Heart right ventricle (tissue), 16 donors: ENCODE measurements at places on chromosomes 3 and 15.

DNA sequence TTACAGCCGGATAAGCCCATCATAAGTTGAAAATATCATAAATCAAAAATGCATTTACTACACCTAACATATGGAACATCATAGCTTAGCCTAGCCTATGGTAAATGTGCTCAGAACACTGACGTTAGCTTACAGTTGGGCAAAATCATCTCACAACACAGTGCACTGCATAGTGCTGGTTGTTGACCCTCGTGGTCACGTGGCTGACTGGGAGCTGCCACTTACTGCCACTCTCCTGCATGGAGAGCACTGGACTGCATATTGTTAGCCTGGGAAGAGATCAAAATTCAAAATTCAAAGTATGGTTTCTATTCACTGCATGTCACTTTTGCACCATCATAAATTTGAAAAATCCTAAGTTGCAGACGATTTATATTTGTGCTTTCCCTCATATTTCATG lies 94.0 kb upstream of the CACNA2D3 start:
- no peak for DNase-seq

- DNase-seq, result no peak
Measured at GRCh38 chr3:99866261-99866761, 48.6 kb downstream of the CMSS1 start.

DNA sequence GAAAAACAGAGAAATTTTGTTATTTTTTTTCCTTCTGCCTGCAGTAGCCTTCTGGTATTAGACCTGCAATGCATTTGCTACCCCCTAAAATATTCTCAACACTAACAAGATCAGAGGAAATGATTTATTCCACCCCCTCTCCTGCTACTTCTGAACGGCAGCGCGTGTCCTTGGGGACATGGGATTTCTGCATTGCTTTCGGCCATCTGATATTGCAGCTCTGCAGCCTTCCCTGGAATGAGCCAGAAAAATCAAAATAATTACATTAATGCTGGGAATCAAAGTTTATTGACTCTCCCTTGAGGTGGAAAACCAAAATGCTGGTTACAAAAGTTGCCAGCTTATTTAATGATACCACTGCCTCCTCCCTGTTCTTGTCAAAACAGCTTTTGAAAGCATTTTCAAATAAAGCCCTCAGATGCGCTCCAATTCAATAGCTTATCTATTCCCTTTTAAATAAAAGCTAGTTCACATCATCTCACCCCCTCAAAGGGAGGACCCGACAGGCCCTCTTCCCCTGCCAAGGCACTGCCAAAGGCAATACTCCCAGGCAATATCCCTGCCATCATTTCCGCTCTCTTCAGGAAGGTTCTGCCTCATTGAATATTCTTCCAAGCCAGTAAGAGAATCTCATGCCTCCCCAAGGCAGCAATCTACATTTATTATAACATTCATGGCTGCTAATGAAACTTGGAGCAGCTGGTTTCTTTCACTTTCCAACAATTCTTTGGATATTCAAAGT lies 96.6 kb downstream of the FHIT start:
- DNase-seq, result no peak

GRCh38 chr3:171157980-171158379 lies 131.5 kb upstream of the SLC2A2 start:
- DNase-seq, result no peak

- no peak for DNase-seq
Measured at GRCh38 chr15:59276225-59277178, 69.9 kb downstream of the LDHAL6B start.

DNA sequence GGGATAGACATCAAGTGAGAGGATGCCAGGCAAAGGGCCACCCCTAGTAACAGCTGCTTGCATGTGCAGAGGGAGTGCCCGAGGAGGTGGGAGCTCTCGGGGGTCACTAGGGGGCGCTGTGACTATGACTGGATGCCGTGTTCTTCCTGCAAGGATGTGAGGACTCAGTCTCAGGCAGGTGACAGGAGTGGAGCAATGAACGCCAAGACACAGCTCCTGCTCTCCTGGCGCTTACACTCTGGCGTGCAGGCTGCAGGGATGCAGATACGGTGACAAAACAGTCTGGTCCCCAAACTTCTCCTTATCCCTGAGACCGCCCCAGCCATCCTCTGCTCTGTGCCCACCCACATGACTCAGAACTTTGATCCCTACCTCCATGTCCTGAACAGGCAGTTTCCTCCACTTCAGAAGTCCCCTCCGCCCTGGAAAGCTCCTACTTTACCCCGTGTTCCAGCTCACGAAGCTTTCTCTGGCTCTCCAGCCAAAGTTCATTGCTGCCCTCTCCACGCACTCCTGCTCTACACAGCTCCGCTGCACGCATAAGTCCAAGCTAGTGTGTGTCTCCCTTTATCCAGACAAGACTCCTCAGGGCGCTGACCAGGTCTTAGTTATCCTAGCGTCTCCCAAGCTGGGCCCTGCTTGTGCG lies 14.7 kb downstream of the RHOV start:
- DNase-seq, result peak; percentile 61

GRCh38 chr3:50639055-50639494 lies 22.1 kb downstream of the MAPKAPK3 start:
- no peak for DNase-seq

- DNase-seq, result no peak
Measured at GRCh38 chr3:170641510-170642236, 55.8 kb upstream of the SLC7A14 start.

- no peak for DNase-seq
Measured at GRCh38 chr3:82088749-82089148, 327.3 kb upstream of the GBE1 start.

- no peak for DNase-seq
Measured at GRCh38 chr3:132615881-132616280, 18.8 kb downstream of the ACKR4 start.

- no peak for DNase-seq
Measured at GRCh38 chr15:84552896-84553295, 47.9 kb upstream of the ZSCAN2 start.

DNA sequence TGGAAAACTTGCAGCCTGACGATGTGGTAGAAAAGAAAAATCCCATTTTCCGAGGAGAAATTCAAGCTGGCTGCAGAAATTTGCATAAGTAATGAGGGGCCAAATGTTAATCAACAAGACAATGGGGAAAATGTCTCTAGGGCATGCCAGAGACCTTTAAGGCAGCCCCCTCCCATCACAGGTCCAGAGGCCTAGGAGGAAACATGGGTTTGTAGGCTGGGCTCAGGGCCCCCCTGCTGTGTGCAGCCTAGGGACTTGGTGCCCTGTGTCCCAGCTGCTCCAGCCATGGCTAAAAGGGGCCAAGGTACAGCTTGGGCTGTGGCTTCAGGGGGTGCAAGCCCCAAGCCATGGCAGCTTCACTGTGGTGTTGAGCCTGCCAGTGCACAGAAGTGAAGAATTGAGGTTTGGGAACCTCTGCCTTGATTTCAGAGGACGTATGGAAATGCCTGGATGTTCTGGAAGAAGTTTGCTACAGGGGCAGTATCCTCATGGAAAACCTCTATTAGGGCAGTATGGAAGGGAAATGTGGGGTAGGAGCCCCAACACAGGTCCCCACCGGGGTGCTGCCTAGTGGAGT lies 75.9 kb upstream of the CADPS start:
- DNase-seq, result no peak

- no peak for DNase-seq
Measured at GRCh38 chr3:132730891-132731580, 8.8 kb upstream of the NPHP3 start.

DNA sequence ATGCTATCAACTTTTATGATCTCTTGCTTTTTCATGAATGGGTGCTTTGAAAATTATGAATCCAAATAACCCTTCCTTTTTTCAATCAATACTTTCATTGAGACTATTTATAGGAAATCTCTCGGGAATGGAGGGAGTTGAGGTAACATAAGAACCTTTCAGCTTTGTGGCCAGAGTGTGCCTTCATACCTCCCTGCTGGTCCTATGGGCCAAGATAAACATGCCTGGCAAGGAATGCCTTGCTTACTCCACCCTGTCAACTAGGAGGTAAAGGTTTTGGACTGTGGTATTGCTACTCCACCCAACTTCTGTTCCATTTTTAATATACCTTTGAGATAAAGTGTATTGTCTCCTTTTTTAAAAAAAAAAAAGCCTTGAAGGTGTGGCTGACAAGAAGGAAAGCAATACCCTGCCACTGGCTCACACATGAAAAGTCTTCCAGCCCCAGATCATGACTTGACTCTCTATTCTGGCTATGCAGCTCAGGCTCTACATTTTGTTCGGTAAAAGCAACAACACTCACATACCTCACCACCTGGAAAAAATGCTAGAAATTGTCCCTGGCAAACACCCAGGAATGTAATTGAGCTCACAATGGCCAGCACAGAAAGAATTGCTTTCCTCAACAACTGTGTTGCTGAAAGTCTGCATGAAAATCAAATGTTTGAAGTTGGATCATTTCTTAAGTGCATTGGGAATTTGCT lies 35.8 kb downstream of the COL8A1 start:
- DNase-seq, result no peak

- DNase-seq, result no peak
Measured at GRCh38 chr15:45804028-45804427, 169.2 kb downstream of the SQOR start.

- DNase-seq, result no peak
Measured at GRCh38 chr3:105931500-105931899, 62.7 kb upstream of the CBLB start.
